Astrocyte of the spinal cord (primary cell): ENCODE measurements at places on chromosomes 12 and 14.

DNA sequence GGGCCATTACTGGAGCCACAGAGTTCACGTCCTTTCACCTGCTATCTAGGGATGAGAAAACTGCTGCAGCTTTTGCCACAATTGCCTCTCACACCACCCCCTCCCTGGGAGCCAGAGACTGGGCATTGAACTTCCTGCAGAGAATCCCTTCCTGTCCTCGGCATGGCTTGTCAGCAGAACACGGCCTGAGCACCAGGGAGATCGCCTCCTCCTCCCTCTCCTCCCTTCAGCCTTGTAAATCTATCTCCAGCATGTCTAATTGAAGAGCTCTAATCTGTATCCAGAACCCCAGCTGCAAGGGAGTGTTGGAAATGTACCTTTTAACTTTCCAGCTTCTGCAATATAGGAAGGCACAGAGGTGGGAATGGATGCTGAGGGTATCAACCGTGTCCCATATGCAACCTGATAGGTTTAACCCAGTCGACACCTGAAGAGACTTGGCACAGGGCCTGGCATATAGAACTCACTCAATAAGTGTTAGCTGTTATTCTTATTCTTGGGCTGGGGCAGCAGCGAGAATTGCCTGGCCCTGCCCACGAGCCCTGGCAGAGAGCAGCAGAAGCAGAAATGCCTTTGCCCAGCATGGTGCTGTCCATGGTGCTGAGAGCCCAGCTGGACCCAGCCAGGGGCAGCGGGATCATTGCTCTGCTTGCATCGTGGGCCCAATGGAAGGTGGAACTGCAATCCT lies 26.8 kb downstream of the TMEM63C start:
- peak; percentile 49 for DNase-seq

DNA sequence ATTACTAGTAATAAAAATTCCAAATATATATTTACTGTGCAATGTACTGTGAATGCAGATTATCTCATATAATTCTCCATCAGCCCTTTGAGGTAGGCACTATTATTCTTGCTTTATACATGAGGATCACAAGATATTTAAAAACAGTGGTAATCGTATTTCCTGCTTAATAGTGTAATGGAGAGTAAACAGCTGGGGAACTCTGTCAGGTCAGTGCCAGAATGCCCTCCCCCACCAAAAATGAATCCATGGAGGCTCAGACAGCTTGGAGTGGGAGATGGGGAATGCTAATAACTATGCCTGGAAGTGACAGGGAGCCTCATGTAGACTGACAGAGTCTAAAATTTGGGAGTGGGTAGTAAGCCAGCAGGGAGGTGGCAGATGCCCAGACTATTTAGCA lies 153.6 kb downstream of the PAH start:
- DNase-seq: no peak

GRCh38 chr14:105151084-105151837 lies 17.3 kb downstream of the JAG2 start:
- DNase-seq: no peak

GRCh38 chr12:119836781-119837180 lies 40.3 kb downstream of the CIT start:
- DNase-seq: no peak

GRCh38 chr14:79096811-79097210 lies 926.6 kb downstream of the NRXN3 start:
- no peak for DNase-seq

DNA sequence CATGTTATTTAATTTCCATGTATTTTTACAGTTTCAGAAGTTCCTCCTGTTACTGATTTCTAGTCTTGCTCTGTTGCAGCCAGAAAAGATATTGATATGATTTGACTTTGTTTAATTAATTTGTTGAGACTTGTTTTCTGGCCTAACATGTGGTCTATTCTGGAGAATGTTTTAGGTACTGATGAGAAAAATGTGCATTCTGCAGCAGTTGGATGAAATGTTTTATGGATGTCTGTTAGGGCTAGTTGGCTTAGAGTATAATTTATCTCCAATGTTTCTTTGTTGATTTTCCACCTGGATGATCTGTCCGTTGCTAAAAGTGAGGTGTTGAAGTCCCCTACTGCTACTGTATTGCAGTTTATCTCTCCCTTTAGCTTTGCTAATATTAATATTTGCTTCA lies 54.4 kb downstream of the GPR137C start:
- DNase-seq: no peak

DNA sequence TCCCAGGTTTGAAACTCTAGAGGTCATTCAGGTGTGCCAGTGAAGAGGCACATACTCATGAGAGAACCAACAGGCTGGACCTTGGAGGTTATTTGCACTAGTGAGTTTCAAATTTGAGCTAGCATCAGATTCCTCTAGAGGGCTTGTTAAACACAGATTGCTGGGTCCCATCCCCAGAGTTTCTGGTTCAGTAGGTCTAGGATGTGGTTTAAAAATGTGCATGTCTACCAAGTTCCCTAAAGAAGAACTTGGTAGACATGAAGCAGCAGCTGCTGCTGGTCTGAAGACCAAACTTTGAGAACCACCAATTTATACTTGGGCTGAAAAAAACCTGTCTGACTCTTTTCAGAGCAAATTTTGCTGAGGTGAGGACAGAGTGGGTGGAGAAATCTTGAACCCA lies 61.7 kb downstream of the SUSD6 start:
- DNase-seq: no peak

DNA sequence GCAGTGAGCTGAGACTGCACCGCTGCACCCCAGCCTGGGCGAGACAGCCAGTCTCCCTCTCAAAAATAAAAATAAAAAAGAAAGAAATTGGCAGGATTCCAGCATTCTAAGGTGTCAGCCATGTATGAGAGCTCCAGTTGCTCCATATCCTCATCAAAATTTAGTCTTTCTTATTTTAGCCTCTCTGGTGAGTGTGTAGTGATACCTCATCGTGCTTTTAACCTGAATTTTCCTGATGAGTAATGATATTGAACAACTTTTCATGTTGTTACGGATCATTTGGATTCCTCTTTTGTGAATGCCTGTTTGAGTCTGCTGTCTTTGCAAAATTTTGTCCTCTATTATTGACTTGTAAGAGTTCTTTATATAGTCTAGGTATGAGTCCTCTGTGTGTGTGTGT lies 28.5 kb downstream of the CCDC60 start:
- DNase-seq: no peak

- DNase-seq: no peak
Measured at GRCh38 chr12:59499774-59500173, 96.1 kb upstream of the SLC16A7 start.

DNA sequence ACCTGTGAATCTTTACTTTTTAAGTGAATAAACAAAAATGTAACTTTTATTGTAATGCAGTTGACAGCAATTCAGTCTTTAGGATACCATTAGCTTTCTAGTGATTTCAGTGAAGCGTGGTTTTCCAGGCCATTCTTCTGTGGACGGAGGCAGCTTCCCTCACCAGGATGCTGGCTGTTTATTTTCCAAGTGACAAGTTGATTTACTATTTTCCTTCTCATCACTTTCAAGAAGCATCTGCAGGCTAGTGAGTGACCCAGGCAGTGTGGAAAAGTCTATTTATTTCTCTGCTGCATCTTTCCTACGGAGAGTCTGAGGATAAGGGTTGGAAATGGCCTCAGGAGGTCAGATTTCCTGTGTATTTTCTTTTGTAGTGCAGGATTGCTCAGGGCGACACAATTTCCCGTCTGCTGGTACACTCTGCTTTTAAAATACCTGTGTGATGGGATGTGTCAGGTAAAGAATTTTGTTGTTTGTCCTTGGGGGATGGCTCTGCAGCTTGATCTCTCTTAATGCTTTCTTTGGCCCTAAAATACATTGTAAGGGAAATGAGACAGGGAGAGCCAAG lies 467.8 kb downstream of the NRXN3 start:
- no peak for DNase-seq

DNA sequence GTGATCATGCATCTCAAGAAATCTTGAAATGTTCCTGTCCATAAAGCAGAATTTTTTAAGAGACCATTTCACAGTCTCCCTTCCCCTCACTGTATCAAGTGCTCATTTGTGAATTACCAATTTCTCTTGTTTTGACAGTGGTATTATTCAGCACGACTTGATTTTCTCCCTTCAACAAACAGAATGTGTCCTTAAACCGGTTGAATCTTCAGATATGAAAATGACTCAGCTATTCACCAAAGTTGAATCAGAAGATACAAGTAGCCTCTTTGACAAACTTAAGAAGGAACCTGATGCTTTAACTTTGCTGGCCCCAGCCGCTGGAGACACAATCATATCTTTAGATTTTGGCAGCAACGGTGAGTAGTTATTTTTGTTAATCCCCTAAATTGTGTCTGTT lies 25.5 kb upstream of the SNAPC1 start:
- DNase-seq: no peak

DNA sequence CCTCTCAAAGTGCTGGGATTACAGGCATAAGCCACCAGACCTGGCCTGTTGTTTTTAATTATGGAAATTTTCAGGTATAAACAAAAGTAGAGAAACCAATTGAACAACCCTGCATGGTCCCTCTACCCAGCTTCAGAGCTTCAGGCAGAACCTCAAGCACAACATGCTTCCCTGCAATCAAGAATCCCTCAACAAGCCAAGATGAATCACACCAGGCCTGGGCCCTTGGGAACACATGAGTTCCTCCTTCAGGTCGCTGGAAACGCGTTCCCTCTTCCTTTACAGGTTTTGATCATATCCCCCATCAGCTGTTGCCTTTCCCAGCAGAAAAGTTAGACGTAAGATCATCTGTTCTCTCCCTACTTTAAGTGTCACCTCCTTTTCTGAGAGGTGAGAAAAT lies 20.5 kb upstream of the CORO1C start:
- DNase-seq: no peak

DNA sequence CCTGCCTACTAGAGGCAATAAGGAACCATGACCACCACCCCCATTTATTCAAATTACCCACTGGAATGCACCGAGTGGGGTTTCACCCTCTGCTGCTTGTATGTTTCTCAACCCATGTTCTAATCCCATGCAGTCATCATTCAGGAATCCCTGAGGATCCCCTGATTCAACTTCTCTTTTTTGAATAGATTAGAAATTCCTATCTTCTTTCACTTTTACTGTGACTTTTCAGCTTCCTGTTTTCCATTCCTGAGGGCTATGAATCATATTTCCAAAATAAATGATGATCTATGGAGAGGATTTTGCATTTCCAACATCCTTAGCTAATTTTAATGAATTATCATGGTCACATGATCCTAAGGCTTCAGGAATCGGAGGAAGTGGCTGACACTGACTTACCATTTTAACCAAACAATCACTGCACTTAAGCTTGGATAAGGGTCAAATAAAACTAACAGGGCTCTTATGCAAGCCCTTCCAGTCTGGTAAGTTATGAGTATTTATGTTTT lies 19.4 kb upstream of the P2RX4 start:
- peak; percentile 86 for DNase-seq

DNA sequence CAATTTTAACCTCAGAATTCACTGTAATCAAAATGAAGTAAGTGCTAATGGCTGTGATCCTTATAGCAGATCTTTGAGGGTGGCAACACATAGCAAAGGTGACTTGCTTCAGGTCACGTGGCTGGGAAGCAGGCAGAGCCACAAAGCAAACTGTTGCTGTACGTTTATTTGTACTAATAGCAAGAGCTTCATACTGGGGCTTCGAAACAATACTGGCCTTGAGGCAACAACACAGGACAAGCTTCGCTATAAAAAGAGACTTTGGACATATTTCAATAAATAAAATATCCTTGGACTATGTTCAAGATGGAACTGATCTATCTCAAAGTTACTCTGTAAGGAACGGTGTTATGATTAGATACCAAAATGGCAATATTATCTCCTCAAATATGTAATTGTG lies 44.6 kb downstream of the MSRB3 start:
- no peak for DNase-seq

- no peak for DNase-seq
Measured at GRCh38 chr12:115088328-115088994, 404.5 kb upstream of the TBX3 start.

DNA sequence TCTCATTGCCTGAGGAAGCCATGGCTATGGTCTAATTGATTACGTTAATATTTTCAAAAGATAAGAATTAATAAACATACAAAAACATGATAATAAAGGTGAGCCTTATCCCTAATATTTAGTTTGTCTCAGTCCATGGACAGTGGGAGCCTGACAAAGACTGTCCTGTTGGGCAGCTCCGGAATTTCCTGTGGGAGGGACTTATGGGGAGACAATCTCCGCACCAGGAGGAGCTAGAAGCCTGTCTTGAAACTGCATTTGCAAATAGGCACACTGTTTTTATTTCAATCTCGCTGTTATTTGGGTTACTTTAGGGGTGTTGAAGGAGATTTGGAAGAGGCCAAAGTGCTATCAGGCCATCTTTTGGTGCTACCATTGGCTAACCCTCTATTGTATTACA lies 50.8 kb upstream of the ZDHHC17 start:
- no peak for DNase-seq

DNA sequence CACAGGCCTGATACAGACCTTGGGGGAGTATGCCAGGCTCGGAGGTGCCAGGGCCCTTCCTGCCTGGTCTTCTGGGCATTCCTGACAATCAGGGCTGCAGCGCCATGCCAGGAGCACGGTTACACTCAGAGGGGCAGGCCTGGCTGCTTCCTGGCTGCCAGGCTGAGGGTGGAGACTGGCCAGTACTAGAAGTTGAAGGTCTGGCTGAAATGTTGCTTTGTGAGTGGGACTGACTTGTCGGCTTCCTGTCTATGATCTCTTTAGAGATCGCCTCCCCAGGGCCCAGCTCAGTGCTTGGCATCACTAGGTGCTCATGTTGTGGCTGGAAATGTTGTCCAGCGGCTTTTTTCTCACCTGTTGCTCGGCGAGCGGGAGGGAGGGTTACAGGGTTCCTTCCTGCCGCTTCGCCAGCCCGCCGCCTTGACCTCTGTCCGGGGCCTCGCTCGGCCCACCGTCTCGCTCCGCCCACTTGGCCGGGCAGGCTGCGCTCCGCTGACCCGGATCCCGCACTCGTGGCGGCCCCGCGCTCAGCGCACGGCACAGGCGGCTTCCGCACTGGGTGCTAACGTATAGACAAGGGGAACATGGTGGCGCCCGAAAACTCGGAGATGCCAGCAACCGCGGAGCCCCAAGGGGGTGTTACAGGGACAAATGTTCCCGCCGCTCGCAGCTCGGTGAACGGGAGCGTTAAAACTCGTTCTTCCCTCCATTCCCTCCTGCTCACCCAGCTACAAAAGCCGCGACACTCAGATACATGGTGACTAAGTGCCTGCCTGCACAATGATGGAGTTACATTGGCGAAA lies 32.6 kb downstream of the PAPLN start:
- peak; percentile 35 for DNase-seq

DNA sequence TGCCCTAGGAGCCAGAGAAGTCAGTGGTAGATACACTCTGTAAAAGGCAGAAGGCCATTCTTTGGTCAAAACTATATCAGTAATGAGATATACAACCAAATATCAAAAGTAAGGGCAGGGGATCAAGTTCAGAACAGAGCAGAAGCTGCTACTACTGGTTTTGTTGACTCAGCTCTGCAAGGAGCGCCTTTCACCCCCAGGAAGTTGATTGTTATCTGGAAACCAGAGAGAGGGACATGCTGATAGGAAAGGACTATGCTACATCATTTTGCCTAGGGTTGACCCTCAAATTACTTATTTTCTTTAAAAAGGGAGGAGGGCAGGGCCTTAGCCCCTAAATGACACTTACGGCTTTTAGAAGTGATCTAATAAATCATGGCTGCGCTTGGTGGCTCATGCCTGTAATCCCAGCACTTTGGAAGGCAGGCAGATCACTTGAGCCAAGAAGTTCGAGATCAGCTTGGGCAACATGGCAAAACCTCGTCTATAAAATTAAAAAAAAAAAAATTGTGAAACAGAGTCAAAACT lies 194.0 kb downstream of the KLHL28 start:
- DNase-seq: no peak
